ENCODE measurements at places on chromosomes 7 and 10.
A peak's percentile ranks its signal among the peaks of the same experiment; 100 is the strongest.

DNA sequence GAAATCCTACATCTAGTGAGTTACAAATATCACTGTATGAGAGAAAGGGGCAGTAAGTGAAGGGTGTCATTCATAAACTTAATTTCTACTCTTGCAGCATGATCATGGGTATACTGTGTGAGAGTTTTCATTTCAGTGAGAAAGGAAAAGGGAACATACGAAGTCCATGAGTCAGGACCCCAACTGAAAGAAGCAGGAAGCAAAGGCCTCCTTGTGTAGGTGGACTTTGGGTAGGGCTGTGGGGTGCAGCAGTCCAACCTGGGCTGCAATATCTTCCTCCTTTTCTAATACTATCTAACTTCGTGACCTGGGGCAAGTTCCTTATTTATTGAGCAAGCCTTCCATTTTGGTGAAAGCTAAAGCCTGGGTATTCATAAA is 248.2 kb upstream of the TCF7L2 start:
- DNase-seq, result no peak

DNA sequence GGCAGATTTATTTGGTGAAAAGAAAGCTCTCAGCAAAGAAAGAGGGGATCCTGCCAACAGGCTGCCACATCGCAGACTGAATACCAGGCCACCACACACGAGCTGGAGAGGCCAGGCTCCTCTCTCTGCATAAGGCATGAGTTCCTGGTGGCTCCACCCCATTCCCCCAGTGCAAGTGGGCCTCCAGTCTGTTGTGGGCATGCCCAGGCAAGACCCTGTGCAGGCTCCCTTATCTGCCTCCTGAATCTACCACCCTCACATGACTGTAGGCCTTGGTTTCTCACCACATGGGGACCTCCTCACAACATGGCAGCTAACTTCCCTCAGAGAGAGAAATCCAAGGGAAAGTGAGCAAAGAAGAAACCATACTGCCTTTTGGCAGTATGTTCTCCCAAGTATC is 26.7 kb upstream of the CUL1 start:
- DNase-seq, result no peak

GRCh38 chr10:97590082-97590747 is 694 bp downstream of the C10orf62 start:
- no peak for DNase-seq

- DNase-seq, result peak; percentile 69
Observed at GRCh38 chr10:26890956-26891355, 30.2 kb upstream of the ABI1 start.

- no peak for DNase-seq
Observed at GRCh38 chr7:84720456-84721097, 466.3 kb downstream of the SEMA3D start.

GRCh38 chr10:80503584-80504157 is 34.0 kb upstream of the SH2D4B start:
- no peak for DNase-seq

DNA sequence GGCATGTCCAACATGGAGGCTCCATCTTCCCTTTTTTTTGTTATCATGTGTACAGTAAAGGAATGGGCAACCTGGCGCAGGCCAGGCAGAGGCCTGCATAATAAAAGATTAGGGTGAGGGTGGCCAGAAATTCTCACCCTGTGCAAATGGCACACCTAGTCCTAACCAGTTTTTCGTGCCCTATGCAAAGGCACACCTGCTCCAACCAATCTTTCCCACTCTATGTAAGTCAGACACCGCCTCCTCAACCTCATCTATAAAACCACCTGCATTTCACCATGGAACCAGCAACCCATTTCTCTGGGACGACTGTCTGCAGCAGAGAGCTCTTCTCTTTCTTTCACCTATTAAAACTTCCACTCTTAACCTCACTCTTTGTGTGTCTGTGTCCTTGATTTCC is 16.1 kb downstream of the TBATA start:
- DNase-seq, result no peak

GRCh38 chr7:18529239-18529638 is 33.7 kb downstream of the HDAC9 start:
- no peak for DNase-seq

Measured in SHP77 (cell line).